ENCODE measurements at places on chromosomes 11 and 22. TPM values are rescaled to one million over a fixed set of nuclear protein-coding genes. Genes with fewer than 3 reads are reported as not detected.

KRTAP5-1 gene
- total RNA-seq, result not detected

EHF gene
- total RNA-seq, result 176 TPM

CARD16 gene
- total RNA-seq, result 22.8 TPM

SLC17A6 gene
- not detected for total RNA-seq

CD6 gene
- 5.3 TPM for total RNA-seq

UCP3 gene
- 2.0 TPM for total RNA-seq

SCN2B gene
- 0.69 TPM for total RNA-seq

KCNC1 gene
- not detected for total RNA-seq

MMP13 gene
- not detected for total RNA-seq

TSPAN32 gene
- total RNA-seq, result 1.1 TPM

Data from mucosa of gallbladder (tissue), 1 donor.